ENCODE measurements at places on chromosomes 11 and 22. TPM values are rescaled to one million over a fixed set of nuclear protein-coding genes. Genes with fewer than 3 reads are reported as not detected.

The SCN4B gene
- 0.11 TPM for total RNA-seq

The GRM5 gene
- not detected for total RNA-seq

The KCNJ11 gene
- total RNA-seq: 1.5 TPM

The MOGAT2 gene
- total RNA-seq: not detected

The AQP11 gene
- total RNA-seq: 0.95 TPM

The STX5 gene
- total RNA-seq: 39.8 TPM

The WNT11 gene
- total RNA-seq: not detected

The PRRG4 gene
- total RNA-seq: 1.0 TPM

The GRIA4 gene
- total RNA-seq: not detected

The DCDC1 gene
- not detected for total RNA-seq

The APOL4 gene
- 1.8 TPM for total RNA-seq

The CCDC188 gene
- 0.59 TPM for total RNA-seq

The ASCL2 gene
- 0.11 TPM for total RNA-seq

The SCT gene
- not detected for total RNA-seq

The PLAAT2 gene
- total RNA-seq: not detected

The OR52H1 gene
- total RNA-seq: not detected

The ZBTB16 gene
- total RNA-seq: 13.7 TPM

The APOBEC3F gene
- 28.3 TPM for total RNA-seq

The SYT13 gene
- not detected for total RNA-seq

The GLYAT gene
- not detected for total RNA-seq

The OR8H2 gene
- total RNA-seq: not detected

The LRRC74B gene
- not detected for total RNA-seq

The CSNK2A3 gene
- 0.18 TPM for total RNA-seq

The MS4A6A gene
- total RNA-seq: not detected

The MPZL3 gene
- total RNA-seq: 16.5 TPM

The WNT7B gene
- not detected for total RNA-seq

The CRYBA4 gene
- total RNA-seq: not detected

The TEX54 gene
- 0.77 TPM for total RNA-seq

The BTG4 gene
- not detected for total RNA-seq

The OR8D1 gene
- not detected for total RNA-seq

The SLC17A6 gene
- total RNA-seq: not detected

The CYB5R2 gene
- total RNA-seq: 1.7 TPM

The NELL1 gene
- not detected for total RNA-seq

The NTM gene
- total RNA-seq: not detected

The OR2AG1 gene
- not detected for total RNA-seq

The LRRC55 gene
- not detected for total RNA-seq

The CYP2D6 gene
- 5.8 TPM for total RNA-seq

The MAFF gene
- 4.3 TPM for total RNA-seq

The ACTN3 gene
- total RNA-seq: 0.05 TPM

The TSGA10IP gene
- total RNA-seq: not detected

The FAM181B gene
- total RNA-seq: not detected
